Stimulated activated effector memory CD8-positive, alpha-beta T cell treated with anti-CD3 and anti-CD28 coated beads, Interleukin-12 subunit alpha, Interleukin-12 subunit beta, amount 100 ng/mL, for 72 hours (primary cell): ENCODE measurements at places on chromosomes 16 and 17.
A peak's percentile ranks its signal among the peaks of the same experiment; 100 is the strongest.

- peak; percentile 45 for DNase-seq
These were observed at the start of gene MED13 for GRCh38 chr17:62064791-62065563. MED13 (minus strand) TSS chr17:62065278; CDS start chr17:62065205, 73 bp downstream.

- no peak for DNase-seq
These were observed 35.2 kb downstream of the MBTD1 start for GRCh38 chr17:51224402-51225262.

GRCh38 chr16:87550495-87550961 lies 51.8 kb upstream of the JPH3 start:
- DNase-seq = peak; percentile 79

DNA sequence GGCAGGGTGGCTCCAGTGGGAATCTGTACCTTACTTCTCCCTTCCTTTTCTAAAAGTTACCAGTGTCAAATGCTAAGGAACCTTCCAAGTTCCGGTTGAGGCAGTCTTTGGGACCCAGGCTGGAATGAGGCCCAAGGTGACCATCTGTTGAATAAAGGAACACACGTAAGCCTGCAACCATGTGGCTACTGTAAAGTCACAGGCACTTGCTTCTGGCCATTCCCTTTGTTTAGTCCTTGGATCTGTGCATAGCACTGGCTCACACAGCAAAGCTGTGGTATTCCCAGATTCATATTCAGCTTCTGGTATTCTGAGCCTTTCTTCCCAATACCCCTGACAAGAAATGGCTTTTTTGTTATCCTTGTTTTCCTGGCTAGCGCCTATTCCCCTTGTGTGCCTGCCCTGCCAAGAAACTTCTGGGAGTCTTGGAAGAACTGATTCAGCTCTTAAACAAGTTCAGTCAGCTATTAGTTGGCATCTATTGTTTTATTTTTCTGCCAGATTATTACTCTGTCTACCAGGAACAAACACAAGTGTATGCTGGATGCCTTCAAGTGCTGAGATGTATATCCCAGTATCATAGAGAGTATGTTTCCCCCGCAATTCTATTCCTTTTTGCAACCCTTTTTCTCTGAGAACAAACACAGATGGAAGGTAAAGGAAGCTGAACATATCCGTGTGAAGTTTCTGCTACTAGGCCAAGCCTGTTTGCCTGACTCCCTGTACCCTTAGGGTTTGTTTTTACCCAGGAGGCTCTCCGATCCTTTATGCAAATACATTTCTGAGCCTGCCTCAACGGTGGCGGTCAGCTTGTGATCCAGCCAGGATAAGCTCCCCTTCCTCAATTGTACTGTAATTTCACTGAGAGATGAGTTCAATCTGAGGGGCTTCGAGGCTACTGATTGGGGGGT lies 13.2 kb downstream of the TMEM238L start:
- no peak for DNase-seq

DNA sequence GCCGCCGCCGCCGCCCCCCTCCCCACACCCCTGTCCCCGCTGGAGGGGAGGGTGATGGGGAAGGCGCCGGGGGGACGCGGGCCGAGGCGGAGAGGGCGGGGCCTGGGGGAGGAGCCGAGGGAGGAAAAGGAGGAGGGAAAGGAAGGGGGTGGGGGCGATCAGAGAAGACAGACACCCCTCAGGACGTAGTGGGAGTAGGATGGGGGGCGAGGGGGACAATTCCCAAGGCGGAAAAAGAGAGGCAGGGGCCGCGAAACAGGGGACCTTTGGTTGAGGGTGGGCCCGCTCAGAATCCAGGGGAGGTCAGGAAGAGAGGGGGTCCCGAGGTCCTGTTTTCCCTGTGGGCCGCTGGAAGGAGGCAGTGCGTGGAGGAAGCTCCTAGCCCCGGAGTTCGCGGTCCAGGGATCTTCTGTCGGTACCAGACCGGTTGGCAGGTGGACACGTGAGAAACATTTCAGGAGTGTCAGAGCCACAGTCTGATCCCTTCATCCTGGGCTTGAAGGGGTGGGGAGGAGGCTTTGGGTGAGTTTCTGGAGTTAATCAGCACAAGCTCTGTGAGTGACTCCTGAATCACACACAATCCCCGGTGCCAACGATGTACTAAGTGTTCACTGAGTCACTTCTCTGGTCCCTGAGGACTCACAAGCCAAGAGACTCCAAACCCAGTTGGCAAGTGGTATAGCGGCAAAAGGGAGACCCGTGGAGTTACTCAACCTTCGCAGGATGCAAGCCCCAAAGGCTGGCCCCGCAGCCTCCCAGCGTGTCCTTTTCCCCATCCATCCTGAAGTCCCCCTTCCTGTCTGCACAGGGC lies at the start of gene XYLT1:
Gene XYLT1 (minus strand): TSS at position 53 of the 811 bp plus-strand sequence. CDS start 164 bp downstream, outside the sequence.
- peak; percentile 55 for DNase-seq

DNA sequence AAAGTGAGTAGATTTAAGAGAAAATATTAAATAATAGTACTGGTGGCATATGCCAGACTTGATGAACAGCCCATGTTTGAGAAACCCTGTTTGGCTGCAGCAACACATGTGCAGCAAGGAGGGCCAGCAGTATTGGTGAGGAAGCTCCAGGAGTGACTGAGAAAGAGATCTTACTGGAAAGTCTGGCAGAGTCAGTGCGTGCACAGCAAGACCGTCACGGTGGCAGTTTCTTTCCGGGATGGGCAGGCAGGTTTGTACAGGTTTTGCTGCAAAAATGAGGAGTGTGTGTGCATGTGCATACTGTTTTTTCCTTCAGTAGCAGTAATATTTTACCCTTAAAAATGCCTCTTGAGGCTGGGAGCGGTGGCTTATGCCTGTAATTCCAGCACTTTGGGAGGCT lies 41.4 kb downstream of the KSR1 start:
- DNase-seq = no peak

GRCh38 chr16:87691686-87692079 lies 74.1 kb downstream of the KLHDC4 start:
- no peak for DNase-seq

GRCh38 chr16:88779406-88780141 lies 5.4 kb downstream of the PIEZO1 start:
- no peak for DNase-seq

DNA sequence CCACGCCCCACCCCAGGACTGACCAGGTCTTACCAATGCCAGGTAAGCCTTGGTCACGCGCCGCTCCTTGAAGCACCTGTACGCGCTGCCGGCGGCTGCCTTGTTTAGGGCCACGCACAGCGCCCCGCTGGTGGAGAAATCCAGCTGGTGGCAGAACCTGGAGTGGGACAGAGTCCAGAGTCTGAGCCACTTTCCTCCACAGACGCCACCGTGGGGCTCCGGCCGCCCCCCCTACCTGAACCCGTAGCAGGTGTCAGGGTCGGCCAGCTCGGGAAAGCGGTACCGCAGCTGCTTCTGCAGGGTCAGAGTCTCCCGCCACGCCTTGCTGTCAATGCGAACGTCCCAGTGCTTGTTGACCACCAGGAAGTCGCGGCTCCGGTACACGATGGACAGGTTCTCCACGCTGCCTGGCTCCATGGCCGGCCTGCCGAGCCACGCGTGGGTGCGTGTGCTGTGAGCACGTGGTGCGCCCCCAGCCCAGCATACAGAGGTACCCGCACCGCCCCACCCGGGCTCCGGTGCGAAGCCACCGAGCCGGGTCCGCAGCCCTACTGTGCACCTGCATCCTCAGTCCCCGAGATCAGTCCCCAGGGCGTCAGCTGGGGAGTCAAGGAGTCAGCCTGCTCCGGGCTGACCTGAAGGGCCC lies 737 bp downstream of the RPUSD1 start:
- DNase-seq = no peak

DNA sequence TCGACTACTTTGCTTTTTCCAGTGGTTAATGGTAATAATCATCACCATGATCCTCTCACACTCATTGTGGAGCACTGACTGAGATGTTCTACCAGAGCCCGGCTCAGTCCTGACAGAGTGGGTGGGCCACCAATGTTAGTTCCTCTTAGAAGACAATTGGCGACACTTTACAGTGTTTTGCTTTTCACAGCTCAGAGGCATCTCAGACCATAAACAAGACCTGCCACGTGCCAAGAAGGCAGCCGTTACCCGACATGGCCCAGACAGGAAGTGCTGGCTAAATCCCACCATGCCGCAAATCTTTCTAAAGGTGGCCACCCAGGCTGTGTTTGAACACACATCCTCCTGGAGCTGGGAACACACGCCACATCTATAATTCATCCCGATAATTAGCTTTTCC lies 103.7 kb downstream of the XYLT1 start:
- DNase-seq = no peak

- DNase-seq = no peak
These were observed 8.3 kb downstream of the ANKRD40 start for GRCh38 chr17:50699410-50699809.

DNA sequence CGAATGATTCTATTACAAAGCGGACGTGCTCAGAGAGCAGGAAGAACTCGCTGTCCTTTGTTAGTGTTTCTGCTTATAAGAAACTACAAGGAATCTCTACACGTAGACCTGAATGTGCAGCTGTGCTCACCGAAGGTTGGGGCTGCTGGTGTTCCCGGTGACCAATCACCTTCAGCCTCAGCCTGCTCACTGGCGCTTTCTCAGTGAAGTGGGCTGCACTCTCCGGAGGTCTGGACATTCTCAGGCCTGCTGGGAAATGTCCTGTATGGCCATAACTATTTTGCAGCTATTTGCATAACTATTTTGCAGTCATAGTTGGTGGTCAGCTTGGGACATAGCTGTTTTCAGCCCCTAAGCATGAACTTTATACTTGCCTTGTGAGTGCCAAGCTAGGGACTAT lies 9.7 kb upstream of the CIAO3 start:
- no peak for DNase-seq

GRCh38 chr16:81216706-81217105 lies 21.8 kb upstream of the BCO1 start:
- DNase-seq = no peak

DNA sequence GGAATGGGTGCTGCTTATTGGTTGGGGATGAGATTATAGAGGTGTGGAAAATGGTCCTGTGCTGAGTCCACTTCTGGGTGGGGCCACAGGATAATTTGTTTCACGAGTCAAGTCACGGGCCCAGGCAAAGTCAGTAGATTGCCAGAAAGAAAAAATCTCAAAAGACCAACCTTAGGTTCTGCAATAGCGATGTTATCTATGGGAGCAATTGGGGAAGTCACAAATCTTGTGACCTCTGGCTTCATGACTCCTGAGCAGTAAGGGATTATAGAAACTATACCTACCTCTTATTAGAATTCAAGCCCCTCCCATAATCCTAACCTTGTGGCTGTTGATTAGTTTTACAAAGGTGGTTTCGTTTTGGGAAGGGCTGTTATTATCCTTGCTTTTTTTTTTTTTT lies 31.4 kb downstream of the WWP2 start:
- no peak for DNase-seq

GRCh38 chr16:81521141-81521626 lies 76.6 kb downstream of the CMIP start:
- DNase-seq = peak; percentile 71

DNA sequence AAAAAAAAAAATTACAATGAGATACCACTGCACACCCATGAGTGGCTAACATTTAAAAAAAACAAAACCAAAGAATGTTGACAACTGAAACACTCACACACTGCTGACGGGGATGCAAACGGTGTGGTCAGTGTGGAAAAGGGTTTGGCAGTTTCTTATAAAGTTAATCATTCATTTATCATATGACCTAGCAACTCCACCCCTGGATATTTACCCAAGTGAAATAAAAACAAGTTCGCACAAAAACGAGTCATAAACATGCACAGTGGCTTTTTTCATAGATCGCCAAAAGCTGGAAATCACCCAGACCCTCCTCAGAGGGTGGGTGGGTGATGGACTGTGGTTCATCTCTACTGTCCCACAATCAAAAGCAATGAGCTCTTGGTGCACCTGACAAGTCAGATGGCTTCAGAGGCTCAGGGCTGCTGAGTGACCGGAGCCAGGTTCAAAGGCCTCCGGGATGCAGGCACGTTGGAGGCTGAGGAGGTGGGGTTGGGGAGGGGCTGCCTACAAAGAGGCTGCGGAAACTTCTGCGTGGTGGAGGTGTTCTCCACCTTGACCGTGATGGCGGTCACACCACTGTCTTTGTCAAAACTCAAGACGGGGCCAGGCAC lies 14.2 kb downstream of the RAB40B start:
- DNase-seq = no peak

DNA sequence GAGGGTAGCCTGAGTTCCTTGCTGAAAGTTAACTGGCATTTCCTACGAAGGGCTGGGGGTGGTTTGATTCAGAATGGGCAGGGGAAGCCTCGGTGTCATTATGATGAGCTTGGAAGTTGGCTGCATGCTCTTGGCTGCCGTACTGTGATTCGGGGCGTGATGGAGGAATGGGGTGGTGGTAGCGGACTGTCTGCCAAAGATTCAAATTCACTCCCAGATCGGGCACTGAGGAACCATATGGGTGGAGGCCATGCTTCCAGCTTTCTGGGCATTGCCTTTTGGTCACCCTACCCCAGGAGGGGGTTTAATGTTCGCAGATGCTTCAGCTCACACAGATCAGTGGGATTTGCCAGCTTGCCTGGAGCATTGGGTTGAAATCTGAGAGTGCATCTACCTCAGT lies 492.8 kb upstream of the EEF2KMT start:
- no peak for DNase-seq

DNA sequence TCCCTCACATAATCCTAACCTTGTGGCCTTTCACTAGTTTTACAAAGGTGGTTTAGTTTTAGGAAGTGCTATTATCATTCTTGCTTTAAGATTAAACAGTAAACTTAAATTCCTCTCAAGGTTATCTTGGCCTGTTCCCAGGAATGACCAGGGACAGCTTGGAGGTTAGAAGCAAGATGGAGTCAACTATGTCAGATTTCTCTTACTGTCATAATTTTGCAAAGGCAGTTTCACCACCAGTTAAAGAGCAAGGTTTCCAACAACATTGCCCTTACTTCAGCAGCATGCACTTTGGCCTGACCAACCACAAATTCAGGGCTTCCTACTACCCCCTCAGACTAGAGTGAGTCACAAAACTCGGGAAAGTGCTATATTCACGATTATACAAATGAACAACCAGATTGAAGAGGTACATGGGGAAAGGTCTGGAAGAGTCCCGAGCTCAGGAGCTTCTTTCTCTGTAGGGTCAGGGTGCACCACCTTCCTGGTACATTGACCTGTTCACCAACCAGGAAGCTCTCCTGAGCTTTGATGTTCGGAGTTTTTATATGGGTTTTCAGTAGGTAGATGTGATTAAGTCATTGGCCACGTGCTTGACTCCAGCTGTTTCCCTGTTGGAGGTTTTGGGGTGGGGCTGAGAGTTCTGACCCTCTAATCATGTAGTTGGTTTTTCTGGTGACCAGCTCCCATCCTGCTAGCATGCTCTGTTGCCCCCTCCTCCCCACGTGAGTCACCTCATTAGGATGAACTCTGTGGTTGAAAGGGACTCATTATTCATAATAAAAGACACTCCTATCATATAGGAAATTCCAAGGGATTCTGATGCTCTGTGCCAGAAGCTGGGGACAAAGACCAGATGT lies 19.4 kb downstream of the RHOT1 start:
- DNase-seq = no peak

DNA sequence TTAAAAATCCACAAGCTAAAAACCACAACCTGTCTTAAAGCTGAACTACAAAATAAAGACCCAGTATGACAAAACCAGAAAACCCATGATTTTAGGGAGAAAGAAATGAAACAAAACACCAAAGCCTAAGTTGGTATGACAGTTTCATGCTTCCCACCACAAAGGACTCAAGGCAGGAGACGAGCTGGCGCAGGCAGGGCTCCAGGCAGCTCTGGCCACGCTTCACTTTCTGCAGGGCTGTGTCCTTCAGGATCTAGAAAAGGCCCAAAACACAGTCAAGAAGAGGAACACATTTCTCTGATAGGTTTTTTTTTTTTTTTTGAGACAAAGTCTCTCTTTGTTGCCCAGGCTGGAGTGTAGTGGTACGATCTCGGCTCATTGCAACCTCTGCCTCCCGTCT lies 75.3 kb downstream of the WDR59 start:
- no peak for DNase-seq

GRCh38 chr17:70609566-70609965 lies 440.2 kb downstream of the KCNJ2 start:
- no peak for DNase-seq

- DNase-seq = no peak
These were observed 992 bp upstream of the CACNG4 start for GRCh38 chr17:66963521-66963908.
